Karpas-422 (cell line): ENCODE measurements at places on chromosomes 5 and 9.

DNA sequence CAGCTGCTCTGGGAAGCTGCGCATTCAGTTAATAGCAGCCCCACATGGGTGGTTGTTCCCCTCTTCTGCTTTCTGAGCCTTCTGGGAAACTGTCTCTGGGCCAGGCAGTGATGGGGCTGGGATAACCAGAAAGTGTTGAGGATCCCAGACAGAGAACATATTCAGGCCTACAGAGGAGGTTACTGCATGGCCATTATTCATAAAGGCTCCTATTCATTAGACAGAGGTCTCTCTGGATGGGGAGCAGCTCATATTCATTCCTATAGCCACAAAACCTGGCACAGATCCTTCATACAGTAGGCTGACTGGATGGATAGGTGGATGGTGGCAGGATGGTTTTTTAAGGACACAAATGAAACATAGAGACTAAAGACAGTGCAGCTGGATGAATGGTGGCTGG, 76.3 kb downstream of the HSPA4 start:
- no peak for DNase-seq

GRCh38 chr9:137294091-137294680, 7.9 kb downstream of the NRARP start:
- peak; percentile 87 for DNase-seq

- DNase-seq: no peak
Observed at GRCh38 chr9:120562861-120563443, 17.0 kb downstream of the CDK5RAP2 start.

- DNase-seq: no peak
Observed at GRCh38 chr5:150514708-150515211, 6.8 kb downstream of the NDST1 start.

GRCh38 chr5:137245438-137245837, 253.7 kb downstream of the SPOCK1 start:
- DNase-seq: no peak

DNA sequence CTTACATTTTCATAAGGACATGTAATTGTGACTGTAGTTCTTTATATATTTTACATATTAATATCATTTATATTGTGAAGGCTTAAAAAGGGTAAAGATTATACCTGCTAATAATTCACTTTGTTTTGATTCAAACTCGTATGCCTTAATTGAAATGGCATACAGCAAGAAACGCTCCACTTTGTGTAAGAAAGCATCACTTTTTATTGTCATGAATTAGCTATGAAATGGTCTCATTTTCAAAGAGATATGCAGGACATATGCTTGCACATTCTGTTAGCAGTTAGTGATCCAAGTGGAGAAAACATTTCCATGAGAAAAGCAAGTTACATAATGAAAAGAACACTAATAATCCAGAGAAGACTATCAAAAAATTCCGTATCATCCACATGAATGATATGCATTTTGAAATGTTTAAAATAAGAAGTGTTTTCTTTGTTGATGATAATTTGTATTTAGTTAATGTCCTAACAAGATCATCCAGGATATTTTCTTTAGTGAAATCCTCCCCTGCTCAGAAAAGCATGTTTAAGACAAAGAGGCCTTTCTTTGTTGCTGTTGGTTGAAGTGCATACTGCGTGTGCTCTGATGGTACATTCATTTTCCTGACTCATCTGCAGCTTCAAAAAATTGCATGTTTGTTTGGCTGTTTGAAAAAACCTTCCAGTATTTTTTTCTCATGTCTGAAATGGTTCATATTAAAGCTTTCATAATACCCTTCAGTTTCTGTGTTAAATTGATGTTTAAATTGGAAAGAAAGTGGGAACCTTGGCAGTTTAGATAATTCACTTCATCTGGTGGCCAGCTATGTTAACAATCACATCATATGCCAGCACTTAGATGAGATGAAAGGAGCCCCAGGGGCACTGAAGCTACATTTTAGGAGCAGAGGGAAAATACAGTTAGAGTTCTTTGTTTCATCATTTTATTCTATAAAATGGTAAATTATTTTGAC, 242.2 kb downstream of the CSNK1G3 start:
- no peak for DNase-seq

GRCh38 chr9:128152133-128153059, 3.1 kb downstream of the LCN2 start:
- DNase-seq: no peak

- DNase-seq: no peak
Observed at GRCh38 chr5:178564811-178565550, 25.2 kb downstream of the COL23A1 start.

DNA sequence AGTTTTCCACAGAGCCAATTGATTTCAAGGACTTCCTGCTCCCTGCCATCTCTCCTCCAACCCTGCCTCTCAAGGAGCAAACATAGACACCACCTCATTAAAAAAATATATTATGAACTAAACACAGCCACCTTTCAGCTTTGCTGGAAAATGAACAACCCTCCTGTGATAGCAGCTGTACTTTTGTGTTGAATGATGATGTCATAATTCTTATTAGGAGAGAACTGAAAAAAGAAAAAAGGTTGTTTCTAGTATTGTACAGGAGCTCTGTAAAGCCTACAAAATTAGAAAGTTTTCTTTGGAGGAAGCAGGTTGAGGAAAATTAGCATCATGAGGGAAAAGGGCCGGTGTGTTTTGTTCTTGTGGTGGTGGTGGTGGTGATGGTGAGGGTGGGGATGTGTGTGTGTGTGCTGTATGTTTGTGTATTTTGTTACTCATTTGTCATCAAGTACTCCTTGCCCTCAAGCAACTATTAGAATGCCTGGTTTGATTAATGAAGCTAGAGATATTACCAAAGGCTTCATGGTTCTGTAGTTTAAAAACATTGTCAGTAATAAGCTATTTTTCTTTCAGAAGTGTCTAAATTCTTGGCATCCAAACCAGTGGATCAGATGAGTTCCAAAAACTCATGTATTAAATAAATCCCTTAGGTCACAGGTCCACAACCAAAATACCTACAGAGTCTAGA, 405.9 kb downstream of the TLE4 start:
- no peak for DNase-seq

DNA sequence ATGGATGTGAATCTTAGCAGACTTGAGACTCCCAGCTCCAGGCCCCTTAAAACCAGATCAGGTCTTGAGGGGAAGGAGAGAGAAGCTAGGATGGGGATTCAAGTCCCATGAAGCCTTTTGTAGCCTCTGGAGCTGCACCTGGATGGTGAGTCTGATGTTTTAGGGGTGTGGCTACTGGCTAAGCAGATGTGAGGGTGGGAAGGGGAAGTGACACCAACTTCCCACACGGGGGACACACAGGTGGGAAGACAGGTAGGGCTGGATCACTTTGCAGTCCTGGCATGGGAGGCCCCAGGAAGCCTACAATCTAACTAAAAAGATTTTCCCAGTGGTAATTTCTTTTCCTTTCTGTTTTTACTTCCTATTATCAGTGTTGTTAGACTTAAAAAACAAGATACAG, 38.7 kb upstream of the UBAP2 start:
- no peak for DNase-seq

- DNase-seq: no peak
Observed at GRCh38 chr5:101091902-101092301, 188.8 kb upstream of the ST8SIA4 start.

DNA sequence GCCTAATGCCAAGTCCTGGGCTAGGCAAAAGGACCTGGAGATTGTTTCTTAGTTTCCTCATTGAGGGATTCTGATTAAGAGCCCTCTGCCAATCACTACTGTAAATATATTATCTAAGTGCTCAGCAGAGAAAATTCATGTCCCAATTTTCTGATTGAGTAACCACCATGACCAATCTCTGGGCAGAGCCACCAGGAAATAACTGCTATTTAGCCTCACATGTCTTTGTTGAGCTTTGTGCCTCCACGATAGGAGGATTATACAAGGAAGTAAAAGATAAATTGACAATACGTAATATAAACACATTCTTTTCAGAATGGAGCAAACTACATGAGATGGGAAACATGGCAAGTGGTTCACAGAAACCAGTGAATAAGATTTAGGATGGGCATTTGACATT, 396.1 kb upstream of the PAPPA start:
- DNase-seq: no peak

- DNase-seq: no peak
Observed at GRCh38 chr5:87410931-87411330, 1.8 kb downstream of the CCNH start.

DNA sequence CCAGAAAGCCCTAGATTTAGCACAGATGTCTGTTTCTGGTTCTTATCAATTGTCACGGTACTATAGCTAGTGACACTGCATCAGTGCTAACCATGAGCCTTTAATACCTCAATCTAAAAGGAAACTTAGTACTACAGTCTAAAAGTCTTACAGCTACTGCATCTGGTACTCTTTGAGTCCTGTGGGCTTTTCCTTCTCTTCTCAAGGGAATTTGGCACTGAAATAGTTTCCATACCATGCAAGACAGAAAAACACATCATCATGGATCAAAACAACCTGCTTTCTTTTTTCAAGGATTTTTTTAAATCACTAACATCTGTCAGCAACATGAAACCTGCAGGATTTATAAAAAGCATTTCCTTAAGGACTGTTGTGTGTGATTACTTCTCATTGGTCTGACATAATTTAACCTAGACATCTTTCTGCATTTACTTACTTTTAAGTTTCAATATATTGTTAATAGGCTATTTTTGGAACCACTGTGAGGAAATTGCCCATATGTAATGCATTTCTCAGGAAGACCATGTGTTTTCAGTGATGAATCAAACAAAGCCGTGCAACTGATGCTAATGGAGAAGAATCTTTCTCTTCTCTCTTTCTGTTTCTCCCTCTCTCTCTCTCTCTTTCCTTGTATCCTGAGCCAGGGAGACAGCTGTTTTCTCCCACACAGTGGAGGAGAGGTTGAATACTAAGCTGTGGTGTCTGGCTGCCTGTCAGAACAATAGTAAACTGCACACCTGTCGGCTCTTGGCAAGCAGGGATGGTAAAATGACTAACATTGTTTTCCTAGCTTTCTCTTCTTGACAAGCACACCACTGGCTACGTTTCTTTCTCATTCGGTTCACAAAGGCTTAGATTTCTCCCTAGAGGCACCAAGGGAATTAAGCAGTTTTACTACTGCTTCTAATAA, 273.4 kb downstream of the CSNK1G3 start:
- DNase-seq: no peak

DNA sequence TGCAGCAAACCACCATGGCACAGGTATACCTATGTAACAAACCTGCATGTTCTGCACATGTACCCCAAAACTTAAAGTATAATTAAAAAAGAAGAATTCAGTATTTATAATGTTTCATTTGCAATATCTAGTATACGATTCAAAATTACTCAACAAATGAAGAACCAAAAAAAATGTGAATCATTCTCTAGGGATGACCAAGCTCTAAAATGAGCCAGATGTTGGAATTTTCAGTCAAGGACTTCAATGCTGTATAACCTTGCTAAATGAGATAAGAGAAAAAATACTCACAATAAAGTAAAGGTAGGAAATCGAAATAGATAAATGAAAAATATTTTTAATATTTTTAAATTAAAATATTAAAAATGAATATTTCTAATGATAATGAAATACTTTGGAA, 108.7 kb upstream of the ADRA1B start:
- DNase-seq: no peak

GRCh38 chr5:173736923-173737412, 120.5 kb upstream of the BOD1 start:
- DNase-seq: peak; percentile 81

GRCh38 chr5:77970891-77971290, 194.8 kb upstream of the TBCA start:
- no peak for DNase-seq

GRCh38 chr9:31590091-31590490, 794.4 kb upstream of the ACO1 start:
- no peak for DNase-seq

DNA sequence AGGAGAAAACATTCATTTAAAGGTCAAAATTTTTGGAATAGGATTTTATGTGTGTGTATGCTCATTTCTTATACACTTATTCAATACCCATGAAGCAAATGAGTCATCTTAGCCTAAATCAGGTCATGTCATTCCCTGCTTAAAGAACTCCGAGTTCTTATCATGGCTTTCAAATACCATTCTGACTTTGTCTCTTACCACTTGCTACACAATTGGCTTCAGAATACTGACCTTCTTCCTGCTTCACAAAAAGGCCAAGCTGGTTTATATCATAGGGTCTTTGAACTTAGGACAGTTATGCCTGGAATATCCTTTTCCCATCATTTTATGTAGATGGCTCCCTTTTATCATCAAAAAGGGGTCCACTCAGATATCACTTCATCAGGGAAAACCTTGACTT, 652.2 kb upstream of the WWC1 start:
- no peak for DNase-seq

- DNase-seq: no peak
Observed at GRCh38 chr9:2173170-2173569, 158.0 kb downstream of the SMARCA2 start.

- no peak for DNase-seq
Observed at GRCh38 chr9:83108208-83108607, 45.3 kb upstream of the RASEF start.

DNA sequence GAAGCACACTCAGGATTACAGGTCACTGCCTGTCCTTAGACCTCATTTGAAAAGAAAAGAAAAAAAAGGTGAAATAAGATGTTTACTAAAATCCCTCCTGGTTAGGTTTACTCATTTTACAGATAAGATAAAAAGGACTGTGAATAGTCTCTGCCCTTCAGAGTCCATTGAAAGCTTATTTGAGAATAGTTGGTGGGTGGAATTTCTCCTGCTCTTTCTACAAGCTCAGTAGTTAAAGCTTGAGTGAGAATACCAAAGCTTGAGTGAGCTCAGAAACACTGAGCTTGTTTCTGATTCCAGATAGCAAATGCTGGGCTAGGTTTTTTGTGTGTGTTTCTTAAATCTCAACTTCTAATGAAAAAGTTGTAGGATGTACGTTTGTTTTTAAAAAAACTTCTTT, 106.7 kb downstream of the SLF1 start:
- DNase-seq: no peak

- no peak for DNase-seq
Observed at GRCh38 chr5:54946306-54946819, 39.0 kb downstream of the ESM1 start.

GRCh38 chr9:82882748-82883147, 180.2 kb downstream of the RASEF start:
- no peak for DNase-seq

DNA sequence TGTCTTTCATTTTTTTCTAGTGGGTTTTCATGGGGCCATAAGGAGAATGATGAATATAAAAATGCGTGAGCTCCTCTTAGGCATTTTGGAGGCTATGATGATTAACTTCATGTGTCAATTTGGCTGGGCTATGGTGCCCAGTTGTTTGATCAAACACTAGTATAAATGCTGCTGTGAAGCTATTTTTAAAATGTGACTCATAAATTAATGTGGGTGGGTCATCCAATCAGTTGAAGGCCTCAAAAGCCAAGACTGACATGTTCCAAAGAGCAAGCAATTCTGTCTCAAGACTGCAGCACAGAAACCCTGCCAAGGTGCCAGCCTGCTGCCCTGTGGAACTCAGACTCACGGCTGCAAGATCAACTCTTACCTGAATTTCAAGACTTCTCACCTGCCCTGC, 24.4 kb upstream of the ICE1 start:
- no peak for DNase-seq

DNA sequence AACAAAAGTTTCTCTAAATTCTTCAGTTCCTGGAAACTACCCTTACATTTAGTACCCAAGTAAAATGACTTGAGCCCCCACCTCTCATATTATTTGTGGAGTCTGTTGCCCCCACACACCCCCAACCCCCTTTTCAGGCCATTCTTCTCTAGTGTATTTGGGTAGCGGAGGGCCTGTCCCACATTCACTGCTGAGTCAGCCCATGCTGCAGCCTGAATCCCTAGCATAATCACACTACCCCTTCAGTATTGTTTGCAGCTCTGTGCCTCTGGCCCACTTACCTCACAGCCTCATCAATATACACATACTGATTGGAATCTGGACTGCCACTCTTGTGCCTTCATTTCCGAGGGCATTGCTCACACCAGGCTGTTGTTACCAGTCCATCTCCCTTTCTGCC, 26.8 kb downstream of the RGS7BP start:
- DNase-seq: no peak
